Hepatocyte (in vitro differentiated cells): ENCODE measurements at places on chromosomes 13 and 19. TPM values are rescaled to one million over a fixed set of nuclear protein-coding genes. Genes with fewer than 3 reads are reported as not detected.

The CYP2A13 gene
- 0.23 TPM in 1 of 2 replicates, not detected in the other for polyA plus RNA-seq

The LILRA5 gene
- not detected in 2 replicates for polyA plus RNA-seq

The FSD1 gene
- polyA plus RNA-seq, result 2.4 and 2.8 TPM in 2 replicates

The ZNF587B gene
- polyA plus RNA-seq, result 1.8 and 6.4 TPM in 2 replicates

The TUBGCP3 gene
- 9.3 and 11.1 TPM in 2 replicates for polyA plus RNA-seq

The NANOS3 gene
- polyA plus RNA-seq, result 2.1 and 4.0 TPM in 2 replicates

The ZNF66 gene
- 4.6 and 5.5 TPM in 2 replicates for polyA plus RNA-seq

DNA sequence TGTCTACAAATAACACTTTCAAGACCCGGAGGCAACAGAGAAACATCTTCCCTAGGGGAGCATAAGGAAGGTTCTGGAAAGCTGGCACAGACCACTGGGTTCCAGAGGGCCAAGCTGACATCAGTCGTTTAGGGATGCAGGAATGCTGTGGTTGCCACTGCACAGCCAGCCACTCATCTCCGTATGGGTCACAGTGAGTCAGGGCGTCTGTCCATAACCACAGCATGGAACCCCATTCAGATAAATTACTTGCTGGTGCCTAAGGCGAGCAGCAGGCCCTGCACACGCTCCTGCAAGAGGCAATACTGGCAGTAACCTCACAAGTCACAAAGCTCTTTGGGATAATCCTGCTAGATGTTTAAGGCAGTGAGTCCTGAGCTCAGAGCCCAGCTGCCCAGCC lies 140.9 kb upstream of the UBL3 start:
- no peak for DNase-seq

DNA sequence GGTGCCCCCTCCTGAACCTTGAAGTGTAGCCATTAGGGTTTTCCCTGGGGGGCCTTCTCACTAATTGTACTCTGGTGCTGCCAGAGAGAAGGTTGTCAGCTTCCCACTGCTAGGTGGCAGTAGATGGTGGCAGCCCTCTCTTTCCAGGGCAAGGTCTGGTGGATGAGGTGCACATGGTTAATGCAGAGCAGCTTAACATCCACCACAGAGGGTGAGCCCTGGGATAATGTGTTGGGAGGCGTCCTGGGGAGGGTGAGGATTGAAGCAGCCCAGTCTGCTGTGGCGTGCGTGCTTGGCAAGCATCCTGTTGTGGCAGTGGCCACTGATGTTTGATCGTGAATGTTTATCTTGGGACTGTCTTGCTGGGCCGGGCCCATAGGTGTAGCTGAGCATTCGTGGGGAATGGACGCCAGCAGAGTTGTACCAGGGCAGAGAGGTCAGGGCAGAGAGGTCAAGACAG lies 5.8 kb downstream of the EGLN2 start:
- no peak for DNase-seq

GRCh38 chr19:31568724-31569123 lies 219.5 kb upstream of the TSHZ3 start:
- no peak for DNase-seq

GRCh38 chr19:28027116-28027515 lies 1185.8 kb downstream of the UQCRFS1 start:
- DNase-seq, result no peak

DNA sequence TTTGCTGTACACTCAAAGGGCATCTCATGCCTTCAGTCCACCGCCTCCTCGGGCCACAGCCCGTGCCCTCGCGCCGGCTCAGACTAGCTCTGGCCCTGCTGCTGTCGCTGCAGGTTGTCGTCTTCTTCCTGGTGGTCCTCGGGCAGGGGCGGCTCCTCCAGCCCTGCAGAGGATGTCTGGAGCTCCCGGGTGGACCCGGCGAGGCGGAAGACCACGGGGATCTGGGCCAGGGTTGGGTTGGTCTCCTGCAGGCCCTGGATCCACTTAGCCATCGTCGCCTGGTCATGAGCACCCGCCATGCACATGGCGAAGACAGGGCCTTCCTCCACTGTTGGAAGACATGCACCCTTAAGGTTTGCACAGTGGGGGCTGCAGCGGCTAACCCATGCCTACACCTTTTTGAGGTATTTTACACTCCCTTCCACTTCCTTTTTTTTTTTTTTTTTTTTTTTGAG lies 489 bp upstream of the ZNF653 start:
- no peak for DNase-seq

DNA sequence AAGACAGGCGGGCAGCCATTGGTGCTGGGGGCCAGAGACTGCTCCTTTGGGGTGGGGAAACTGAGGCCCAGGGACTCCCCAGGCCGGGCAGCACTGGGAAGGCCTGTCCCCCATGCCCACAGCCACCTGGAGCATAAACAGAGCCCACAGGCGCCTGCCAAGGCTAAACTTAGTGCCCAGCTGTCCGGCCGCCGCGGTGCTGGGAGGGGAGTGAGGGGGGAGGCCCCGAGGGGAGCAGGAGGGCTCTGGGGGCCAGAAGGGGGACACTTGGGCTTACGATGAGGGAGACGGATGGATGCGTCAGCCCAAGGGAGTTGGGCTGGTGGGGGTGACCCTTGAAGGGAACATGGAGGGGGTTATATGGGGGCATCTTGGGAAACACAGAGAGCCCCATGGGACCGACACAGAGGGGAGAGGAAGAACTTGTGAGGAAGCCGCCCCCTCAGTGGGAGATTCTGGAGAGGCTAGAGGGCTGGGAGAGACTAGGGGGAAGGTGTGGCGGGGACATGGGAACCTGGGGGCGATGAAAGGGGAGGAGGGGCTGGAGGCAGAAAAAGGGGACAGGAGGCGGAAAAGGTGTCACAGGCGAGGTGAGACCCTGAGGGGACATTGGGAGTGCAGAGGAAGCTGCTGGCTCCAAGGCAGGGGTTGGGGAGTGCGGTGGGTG lies 2.2 kb downstream of the CERS1 start:
- DNase-seq, result no peak

DNA sequence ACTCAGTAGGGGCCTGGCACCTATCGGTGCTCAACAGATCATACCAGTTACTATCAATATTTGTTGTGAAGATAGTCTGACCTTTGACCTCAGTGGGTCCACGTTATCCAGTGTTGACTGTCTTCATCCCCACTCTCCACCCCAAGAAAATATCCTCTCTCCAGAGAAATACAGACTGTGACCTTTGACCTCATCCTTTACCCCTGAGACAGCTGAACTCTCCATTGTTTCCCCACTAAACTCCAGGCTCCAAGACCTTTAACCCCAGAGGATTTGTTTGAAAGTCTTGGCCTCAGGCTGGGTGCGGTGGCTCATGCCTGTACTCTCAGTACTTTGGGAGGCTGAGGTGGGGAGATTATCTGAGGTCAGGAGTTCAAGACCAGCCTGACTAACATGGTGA lies 22.6 kb upstream of the PPP5C start:
- DNase-seq, result no peak

- DNase-seq, result no peak
Measured at GRCh38 chr19:51120160-51120559, 4.5 kb upstream of the SIGLEC9 start.

DNA sequence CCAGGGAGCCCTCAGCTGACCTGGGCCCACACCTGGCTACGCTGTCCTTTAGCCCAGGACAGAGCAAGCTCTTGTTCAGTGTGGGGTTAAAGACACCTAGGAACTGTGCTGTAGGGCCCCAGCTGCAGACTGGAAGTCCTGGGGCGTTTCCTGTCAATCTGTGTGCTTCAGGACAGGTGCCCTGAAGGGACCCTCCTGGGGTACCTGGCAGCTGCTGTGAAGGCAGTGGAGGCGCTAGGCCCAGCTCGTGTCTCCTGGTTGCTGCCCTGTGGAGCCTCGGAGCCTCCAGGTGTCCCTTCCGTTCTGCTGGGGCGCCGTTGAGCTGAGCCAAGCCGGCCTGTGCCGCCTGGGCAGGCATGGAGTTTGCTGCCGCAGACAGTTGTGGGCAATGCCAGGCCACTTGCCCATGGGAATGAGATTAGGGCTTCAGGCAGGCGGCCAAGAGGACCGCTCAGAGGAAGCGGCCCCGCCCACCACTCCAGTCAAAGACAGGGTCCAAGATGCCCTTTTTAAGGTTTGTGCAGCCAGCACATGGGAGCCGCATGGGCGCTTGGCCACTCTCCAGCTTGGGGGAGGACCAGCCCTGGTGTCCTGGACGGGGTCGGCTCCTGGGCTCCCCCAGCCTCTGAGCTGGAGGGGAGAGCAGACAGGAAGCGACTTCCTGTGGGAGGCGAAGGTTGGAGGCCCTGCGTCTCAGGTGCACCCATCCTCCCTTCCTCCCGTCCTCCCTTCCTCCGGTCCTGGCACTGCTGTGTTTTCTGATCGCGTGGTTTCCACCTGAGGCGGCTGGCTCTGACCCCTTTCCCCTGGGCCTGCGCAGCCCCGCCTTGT lies 4.0 kb downstream of the PTBP1 start:
- no peak for DNase-seq

- no peak for DNase-seq
Measured at GRCh38 chr13:45411221-45411620, 7.0 kb downstream of the SLC25A30 start.

DNA sequence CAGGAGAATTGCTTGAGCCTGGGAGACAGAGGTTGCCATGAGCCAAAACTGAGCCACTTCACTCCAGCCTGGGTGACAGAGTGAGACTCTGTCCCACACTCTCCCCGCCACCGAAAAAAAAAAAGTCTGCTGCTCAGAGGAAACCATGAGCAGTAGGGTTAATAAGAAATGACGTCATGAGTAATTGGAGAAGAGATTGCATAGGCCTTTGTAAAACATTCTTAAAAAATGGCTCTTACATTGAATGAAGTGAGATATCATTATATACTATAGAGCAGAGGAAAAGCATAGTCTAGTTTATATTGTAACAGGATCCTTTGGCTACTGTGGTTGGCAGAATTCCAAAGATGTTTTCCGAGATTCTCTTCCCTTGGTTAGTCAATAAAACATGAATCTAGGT lies 228.2 kb downstream of the PCDH20 start:
- DNase-seq, result no peak

DNA sequence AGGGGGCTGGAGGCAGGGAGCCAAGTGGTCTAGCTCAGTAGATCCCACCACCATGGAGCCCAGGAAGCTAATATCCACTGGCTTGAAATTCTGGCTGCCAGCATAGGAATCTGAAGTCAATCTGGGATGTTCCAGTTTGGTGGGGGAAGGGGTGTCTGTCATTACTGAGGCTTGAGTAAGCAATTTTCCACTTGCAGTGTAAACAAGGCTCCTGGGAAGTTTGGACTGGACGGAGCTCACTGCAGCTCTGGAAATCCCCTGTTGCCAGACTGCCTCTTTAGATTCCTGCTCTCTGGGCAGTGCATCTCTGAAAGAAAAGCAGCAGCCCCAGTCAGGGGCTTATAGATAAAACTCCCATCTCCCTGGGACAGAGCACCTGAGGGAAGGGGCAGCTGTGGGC lies 349.2 kb upstream of the KLHL1 start:
- DNase-seq, result peak; percentile 44

GRCh38 chr13:80196756-80197155 lies 144.2 kb downstream of the SPRY2 start:
- DNase-seq, result no peak

GRCh38 chr19:4521170-4521887 lies 3.0 kb upstream of the PLIN4 start:
- no peak for DNase-seq

DNA sequence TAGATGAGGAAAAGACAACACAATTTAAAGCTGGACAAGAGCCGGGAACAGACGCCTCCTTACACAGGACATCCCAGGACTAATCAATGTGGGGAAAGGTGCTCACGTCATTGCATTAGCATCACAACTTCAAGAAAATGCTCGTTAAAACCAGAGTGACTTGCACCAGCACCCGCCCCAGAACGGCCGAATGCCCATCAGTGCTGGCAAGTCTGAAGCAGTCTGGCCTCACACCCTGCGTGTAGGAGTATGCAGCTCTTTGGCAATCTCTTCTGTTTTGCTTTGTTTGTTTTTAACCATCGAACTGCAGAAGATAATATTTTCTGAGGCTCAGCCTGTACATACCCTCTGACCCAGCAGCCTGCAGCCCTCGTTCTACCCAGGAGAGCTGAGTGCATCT lies 44.8 kb upstream of the LDLR start:
- no peak for DNase-seq
